Mesothelial cell of epicardium (in vitro differentiated cells): ENCODE measurements at places on chromosomes 11 and 22.

- no peak for DNase-seq
These were observed 595.1 kb upstream of the CCDC179 start for GRCh38 chr11:23455321-23455891.

GRCh38 chr11:32213223-32213622 is 122.3 kb downstream of the RCN1 start:
- no peak for DNase-seq

DNA sequence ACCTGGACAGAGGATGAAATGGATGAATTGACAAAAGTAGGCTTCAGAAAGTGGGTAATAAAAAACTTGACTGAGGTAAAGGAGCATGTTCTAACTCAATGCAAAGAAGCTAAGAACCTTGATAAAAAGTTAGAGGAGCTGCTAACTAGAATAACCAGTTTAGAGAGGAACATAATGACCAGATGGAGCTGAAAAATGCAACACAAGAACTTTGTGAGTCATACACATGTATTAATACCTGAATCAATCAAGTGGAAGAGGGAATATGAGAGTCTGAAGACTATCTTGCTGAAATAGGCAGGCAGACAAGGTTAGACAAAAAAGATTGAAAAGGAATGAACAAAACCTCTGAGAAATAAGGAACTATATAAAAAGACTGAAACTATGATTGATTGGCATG is 47.9 kb upstream of the SLC22A9 start:
- no peak for DNase-seq

DNA sequence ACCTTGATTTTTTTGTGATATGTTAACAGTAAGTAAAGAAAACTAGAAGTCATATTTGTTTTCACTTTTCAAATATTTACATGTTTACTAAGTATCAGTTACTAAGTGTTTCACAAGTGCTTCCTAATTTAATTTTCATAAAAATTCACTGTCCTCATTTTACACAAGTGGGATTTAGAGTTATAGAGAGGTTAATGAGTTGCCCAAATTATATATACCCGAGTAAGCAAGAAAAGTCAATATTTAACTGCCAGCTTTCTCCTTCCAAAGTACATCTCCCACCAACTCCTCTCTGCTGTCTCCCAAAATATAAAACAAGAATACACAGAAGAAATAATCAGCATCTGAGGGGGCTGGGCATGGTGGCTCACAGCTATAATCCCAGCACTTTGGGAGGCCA is 896.7 kb upstream of the ANO3 start:
- no peak for DNase-seq
